GM03348 (cell line): ENCODE measurements at places on chromosomes 7 and 10.

GRCh38 chr7:24595671-24596418 is 22.6 kb downstream of the PALS2 start:
- no peak for DNase-seq

DNA sequence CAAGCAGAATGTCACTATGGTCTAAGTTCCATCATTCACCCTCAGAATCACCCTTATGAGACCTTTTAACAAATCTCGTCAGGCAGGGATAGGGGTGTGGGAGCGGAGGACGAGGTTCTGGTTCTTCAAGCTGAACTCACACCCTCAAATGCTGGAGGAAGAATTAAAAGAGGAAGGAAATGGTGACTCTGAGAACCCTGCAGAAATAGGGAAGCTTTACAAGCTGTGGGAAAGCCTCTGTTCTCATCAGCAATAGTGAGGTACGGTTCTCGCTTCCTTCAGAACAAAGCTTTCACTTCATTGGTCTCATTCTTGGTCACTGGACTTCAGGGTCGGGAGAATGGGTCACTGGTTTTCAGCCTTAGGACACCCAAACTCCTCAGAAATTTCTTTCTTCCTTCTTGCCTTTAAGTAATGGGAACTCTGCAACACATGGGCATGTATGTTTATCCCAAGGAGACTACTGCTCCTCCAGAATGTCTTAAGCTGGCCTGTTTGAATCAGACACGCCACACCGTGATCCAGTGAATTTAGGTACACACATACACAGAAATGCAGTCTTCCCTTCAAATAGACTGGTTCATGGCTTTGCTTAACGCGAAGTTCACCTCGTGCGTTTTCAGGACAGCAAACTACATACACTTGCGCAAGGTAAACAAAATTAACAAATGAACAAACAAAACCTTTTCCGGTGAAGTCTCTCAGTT is 226.0 kb downstream of the SFMBT2 start:
- DNase-seq, result no peak

GRCh38 chr7:18570890-18571478 is 75.4 kb downstream of the HDAC9 start:
- DNase-seq, result peak; percentile 60

GRCh38 chr10:11849911-11850310 is 26.8 kb downstream of the PROSER2 start:
- DNase-seq, result no peak

- DNase-seq, result no peak
Observed at GRCh38 chr7:42854571-42855118, 57.2 kb downstream of the C7orf25 start.

GRCh38 chr7:104772405-104773345 is 241.3 kb upstream of the KMT2E start:
- DNase-seq, result no peak

DNA sequence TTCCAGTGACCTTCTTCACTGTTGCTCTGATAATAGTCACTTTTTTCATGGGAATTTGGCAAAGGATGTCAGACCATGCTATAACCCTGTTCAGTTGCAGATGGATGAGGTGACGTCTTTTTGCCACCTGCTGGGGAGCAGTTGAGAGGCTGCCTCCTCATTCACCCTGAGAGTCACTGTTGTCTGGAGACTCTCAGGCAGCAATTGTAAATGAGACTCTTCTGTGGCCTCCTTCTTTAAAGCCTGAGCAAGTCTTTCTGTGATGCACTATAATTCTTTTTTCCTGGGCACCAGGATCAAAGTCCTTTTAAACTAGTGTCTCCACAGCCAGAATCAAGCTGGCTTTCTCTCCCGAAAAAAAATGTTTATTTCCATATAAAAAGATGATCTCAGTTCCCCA is 345.1 kb downstream of the ARL4A start:
- DNase-seq, result no peak

DNA sequence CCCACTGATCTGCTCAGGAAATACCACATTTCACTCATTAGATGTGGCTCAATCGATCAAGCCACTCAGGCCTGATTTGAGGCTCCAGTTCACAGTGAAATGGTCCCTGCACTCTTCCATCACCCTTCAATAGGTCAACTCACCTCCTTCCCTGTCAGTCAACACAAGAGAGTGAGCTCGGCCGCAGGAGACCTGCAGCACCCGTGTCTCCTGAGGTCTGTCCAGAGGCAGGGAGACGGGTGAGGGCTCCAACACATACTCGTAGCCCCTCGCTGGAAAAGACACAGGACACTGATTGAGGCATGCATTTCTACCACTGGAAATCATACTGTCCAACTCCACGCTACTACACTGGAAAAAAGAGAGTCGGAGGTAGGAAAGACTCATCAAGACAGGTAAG is 7.1 kb downstream of the RCC1L start:
- DNase-seq, result no peak

DNA sequence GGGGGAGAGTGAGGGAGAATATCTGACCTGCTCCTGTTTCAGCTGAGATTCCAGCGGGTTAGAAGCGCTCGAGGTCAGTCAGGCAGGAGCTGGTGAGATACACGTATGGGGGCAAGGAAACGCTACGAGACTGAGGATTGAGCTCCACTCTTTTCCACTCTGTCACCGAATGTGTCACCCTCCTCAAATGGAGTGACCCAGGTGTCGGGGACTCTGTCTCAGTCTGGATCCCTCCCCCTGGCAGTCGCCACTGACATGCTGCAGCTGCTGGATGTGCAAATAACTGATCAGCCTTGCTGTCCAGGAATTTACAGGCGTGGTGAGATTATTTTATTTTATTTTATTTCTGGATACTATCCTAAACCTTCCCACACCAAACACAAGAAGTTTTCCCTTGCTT is 100.9 kb upstream of the DPP6 start:
- DNase-seq, result no peak

DNA sequence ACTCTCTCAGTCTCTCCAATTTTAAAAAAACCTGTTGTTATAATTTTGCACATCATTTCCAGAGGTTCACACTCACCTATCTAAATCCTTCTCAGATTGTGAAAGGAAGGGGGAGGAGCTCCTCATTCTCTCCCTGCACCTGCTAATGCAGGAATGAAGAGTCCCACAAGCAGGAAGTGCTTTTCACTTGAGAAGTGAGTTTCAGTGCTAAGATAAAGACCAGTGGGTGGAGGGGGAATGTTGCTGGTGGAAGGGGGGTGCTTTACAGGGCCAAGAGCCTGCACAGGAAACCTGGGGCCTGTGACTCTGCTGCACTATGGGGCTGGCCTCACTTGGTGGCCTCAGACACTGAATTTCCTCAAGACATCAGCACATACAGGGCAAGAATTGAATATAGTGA is 176.4 kb downstream of the PTPN20 start:
- DNase-seq, result no peak

DNA sequence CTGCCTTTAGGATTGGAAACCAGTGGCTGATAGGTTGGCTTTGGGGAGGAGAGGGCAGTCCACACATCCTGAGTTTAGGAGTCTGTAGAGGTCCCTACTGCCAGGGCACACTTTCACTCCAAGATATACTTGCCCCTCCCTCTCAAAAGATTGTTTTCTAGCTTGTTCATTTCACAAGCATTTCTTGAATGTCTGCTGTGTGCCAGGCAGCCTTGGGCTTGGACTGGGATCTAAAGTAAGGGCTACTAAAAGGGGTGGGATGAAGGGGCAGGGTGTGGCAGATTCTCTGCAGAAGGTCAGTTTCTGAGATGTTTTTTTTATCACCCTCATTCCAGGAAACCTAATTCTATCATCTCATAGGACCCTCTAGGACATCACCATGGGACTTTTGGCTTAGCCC is 272.4 kb downstream of the SKAP2 start:
- DNase-seq, result no peak

DNA sequence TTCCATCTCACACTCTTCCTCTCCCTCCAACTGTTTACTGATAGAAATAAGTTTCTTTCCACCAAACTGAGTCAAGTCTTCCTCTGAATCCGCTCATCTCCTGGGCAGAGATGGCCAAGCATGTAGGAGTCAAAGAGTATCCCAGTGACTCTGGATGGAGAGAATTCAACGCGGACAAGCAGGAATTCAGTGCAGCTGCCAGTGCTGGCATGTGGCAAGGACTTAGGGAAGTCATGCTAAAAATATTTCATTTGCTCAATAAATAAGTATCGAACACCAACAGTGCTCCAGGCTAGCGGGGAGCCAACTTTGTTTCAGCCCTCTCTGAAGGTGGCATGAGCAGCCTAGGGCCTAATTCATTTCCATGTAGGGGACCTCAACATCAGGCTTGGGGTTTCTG is 351.6 kb upstream of the ZMIZ1 start:
- peak; percentile 85 for DNase-seq

GRCh38 chr10:95413588-95413987 is 122.8 kb upstream of the PDLIM1 start:
- no peak for DNase-seq

DNA sequence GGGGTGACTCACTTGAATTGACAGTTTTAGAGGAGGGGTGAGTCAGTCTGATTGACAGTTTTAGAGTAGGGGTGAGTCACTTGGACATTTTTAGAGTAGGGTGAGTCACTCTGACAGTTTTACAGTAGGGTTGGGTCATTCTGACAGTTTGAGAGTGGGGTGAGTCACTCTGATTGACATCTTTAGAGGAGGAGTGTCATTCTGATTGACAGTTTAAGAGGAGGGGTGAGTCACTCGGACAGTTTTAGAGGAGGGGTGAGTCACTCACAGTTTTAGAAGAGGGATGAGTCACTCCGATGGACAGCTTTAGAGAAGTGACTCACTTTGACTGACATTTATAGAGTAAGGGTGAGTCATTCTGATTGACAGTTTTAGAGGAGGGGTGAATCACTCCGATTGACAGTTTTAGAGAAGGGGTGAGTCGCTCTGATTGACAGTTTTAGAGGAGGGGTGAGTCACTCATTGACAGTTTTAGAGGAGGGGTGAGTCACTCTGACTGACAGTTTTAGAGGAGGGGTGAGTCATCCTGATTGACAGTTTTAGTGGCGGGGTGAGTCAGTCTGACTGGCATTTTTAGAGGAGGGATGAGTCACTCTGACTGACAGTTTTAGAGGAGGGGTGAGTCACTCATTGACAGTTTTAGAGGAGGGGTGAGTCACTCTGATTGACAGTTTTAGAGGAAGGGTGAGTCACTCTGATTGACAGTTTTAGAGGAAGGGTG is 595.9 kb downstream of the DNAJB6 start:
- no peak for DNase-seq

GRCh38 chr10:50470345-50470744 is 153.4 kb downstream of the SGMS1 start:
- no peak for DNase-seq

DNA sequence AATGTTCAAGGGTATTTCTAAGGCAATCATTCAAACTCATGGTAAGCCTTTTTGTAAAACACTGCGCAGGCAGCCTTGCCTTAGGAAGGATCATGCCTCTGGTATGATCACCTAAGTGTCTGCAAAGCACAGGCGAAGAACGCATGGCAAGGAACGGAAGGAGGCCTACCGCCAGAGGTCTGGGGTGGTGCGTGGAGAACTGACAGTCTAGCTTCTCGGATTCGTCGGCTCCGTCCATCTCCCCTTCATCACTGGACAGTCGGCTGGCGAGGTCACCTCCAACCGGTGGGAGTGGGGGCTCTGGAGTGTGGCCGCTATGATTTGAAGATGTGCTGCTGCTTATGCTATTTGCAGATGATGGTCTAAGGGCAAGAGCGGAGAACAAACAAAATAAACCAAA is 42.6 kb upstream of the EFCAB10 start:
- DNase-seq, result no peak

- peak; percentile 43 for DNase-seq
Observed at GRCh38 chr10:29689001-29689400, 54.2 kb upstream of the SVIL start.

DNA sequence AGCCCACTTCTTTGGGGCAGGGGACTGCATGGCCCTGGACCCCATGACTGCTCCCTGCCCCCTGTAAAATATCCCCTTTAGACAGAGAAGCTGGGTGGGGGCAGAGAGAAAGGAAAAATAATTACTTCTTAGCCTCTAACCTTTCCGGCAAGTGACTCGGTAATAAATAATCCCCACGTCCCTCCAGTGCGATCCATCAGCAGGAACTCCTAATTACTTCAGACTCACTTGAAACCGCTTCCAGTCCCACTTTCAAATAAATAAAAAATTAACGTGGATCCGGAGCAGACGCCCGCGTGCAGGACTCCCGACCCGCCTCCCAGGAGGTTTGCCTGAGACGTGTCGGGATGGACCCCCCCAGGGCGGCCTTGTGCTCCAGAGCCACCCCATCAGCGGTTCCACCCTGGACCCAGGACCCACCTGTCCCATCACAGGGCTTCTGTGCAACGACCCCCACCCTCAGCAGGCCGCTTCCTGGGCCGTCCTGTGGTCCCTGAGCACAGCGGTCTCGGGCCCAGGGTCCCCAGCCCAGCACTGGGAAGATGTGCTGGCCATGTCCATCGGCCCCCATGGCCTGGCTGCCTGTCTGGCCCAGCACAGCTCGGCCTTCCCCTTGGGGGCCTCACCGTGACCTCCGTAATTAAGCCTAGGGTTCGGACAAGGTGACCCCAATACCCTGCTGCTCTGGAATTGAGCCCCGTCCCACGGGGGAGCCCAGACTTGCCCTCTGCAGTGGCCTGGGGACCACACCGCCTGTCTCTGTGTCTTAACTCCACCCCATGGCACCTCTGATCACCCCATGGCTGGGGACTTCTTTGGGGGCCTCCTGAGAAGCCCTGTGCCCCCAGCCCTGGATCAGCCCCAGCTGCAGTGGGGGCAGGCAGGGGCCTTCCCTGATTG is 108.0 kb downstream of the UNCX start:
- no peak for DNase-seq

GRCh38 chr10:115657161-115657860 is 564.1 kb downstream of the ATRNL1 start:
- no peak for DNase-seq

DNA sequence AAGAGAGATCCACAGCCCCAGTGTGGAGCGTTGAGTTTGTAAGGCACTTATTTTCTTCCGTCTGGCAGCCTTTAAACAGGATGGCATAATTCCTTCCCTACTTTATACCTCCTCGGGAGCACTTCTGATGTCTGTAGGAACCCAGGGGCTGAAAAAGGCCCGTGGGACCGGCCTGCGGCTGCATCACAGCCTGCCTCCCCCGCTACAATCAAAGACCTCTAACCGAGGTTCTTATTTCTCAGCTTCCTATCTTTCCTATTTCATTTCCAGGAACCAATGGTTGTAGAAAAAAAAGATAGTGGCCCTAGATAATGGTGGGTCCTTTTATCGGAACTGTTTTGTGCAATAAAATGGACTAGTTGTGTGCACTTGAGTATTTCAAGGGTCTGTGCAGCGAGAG is 4.1 kb upstream of the CTBP2 start:
- DNase-seq, result no peak

DNA sequence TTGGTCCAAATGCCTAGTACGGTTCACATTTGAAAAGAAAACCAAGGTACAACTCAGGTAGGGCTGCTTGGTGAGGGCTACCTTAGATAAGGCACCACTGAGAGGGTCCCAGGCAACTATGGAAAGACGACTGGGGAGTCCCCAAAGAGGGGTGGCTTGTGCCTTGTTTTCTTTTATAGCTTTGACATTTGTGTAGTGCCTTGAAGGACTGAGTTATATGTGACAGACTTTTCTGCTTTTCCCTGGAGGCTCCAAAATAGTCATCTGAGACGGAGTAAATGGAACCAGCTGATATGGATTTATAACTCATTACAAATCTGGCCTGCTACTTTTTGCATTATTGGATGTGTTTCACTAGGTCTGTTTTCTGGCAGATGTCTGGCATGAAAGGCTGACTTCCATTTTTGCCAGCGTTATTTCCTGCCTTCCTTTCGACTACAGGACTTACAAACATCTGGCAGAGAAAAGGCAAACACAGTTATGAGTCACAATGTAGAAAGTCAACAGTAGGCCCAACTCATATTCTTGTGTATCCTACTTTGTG is 88.2 kb upstream of the IMMP2L start:
- peak; percentile 44 for DNase-seq
